ENCODE measurements at places on chromosomes 12 and 14.

GRCh38 chr14:92515546-92516343 lies 2.2 kb downstream of the RIN3 start:
- DNase-seq: no peak

- DNase-seq: peak; percentile 6
Measured at GRCh38 chr12:67355428-67356379, 86.5 kb downstream of the CAND1 start.

- DNase-seq: no peak
Measured at GRCh38 chr12:40145896-40146295, 40.0 kb upstream of the SLC2A13 start.

GRCh38 chr12:43009846-43010240 lies 420.3 kb upstream of the PRICKLE1 start:
- DNase-seq: no peak

GRCh38 chr12:56159482-56160192 lies 1.5 kb downstream of the MYL6 start:
- no peak for DNase-seq

DNA sequence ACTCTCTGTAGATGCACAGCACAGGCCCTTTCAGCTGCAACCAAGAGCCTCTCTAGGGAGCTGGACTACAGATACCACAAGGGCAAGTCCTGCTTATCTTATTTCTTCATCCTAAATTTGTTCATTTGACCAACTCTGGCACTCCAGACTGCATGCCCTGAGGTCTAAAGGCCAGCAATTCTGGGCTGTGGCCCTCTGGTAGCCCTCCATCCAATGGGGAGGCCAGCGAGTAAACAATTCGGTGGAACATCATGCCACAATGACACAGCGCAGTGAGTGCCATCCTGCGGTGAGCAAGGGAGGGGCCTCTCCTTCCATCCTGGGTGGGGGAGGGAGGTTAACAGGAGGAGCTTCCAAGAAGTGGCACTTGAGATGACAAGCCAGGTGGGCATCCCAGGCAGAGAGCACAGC lies 652 bp upstream of the SELPLG start:
- DNase-seq: no peak

DNA sequence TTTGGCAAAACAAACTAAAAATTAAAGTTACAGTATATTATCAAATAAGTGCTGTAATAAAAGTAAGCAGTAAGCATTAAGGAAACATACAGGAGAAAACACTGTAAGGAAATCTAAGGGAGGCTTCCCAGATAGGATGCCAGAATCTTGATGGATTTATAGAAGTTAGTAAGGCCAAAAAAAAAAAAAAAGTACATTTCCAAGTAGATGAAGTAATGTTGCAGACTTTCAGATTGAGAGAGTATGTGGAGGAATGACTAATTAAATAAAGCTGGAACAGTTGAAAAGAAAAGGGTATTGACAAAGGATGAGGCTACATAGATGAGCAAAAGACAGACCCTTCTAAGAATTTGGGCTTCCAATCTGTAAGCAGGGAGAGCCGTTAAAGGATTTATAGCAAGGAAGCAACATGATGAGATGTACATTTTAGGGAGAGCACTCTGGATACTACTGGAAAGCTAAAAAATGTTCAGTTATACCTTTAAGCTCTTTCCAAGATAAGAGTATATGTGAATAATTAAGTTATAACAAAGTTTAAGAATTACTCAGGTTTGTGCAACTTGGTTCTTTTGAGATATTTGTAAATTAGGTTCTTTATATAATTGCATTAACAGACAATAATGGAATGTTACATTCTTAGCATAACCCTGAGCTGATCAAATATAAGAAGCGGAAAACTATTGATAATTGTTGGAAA lies 87.5 kb upstream of the MON2 start:
- DNase-seq: no peak

- no peak for DNase-seq
Measured at GRCh38 chr14:90398841-90399540, 2.2 kb downstream of the CALM1 start.

DNA sequence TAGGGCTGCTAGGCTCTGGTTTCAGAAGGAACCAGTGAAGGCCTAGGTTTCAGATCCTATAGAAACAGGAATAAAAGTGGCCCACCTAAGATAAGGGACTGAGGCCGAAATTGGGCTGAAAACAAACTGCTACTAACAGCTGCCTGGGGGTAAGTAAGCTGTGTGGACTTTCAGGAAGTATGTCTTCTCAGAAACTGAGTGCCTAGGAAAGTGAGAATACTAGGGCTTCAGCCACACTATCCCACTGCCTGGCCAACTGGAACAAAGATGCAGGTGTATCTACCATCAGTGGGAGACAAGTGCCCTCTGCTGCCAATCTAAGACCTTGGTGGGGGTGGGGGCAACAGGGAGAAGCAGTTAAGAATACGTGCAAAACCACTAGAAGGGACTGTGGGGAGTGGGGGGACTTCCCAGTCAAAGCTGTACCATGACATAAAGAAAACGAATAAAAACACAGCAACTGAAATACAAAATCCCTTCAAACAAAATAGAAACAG lies 82.5 kb downstream of the MED13L start:
- no peak for DNase-seq

- DNase-seq: no peak
Measured at GRCh38 chr12:112985642-112986290, 7.4 kb downstream of the OAS2 start.

- no peak for DNase-seq
Measured at GRCh38 chr14:60646226-60646818, 3.0 kb downstream of the SIX1 start.

DNA sequence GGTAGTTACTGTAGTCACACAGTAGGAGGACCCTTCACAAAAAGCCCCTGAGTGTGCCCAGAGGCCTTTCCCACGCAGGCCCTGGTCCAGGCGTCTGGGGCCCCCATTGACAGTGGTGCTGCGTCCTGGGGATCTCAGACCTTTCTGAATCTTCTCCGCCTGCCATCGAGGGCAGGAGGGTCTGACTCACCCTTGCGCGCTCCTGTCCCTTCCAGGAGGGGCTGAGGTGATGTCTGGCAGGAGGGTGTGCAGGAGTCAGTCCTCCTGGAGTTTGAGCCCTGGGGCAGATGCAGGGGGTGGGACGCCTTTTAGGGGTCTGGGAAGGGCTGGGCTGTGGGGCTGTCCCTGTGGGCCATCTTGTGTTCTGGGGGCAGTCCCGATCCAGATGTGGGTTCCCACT lies 386.8 kb downstream of the TMEM121 start:
- DNase-seq: no peak

DNA sequence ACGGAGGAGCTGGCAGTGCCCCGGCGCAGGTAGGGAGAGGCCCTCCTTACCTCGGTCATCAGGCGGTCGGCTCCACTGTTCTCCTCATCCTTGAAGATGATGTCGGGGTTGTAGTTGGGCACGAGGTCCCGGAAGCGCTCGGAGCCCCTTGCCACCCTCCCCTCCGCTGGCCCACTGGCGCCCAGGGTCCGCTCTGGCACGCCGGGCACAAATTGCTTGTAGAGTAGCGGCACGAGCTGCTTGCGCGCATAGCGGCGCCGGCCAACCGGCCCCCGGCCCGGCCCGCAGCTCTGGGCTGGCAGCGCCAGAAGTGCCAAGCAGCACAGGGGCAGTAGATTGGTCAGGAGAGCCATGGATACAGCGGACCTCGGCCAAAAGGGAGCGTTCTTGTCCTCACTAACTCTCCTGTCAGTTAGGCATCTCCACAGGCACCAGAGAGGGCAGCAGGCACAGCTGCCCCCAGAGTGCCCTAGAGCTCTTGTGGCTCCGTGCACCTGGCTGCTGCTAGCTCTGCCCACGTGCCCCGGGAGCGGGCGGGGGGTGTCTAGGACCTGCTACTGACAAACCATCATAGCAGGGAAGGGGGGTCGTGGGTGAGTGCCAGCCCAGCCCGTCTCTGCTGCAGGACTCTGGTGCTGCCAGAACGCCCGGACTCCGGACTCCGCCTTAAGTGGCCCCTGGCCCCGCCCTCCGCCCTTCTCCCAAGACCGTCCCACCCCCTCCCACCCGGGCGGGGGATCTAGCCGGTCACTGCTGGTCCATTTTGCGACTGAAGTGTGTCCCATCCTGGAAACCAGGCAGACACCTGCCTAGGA lies at the start of gene DHH:
DHH (minus strand) TSS at position 642 of the 815 bp plus-strand sequence; CDS start at position 353, 289 bp downstream.
- DNase-seq: peak; percentile 66

DNA sequence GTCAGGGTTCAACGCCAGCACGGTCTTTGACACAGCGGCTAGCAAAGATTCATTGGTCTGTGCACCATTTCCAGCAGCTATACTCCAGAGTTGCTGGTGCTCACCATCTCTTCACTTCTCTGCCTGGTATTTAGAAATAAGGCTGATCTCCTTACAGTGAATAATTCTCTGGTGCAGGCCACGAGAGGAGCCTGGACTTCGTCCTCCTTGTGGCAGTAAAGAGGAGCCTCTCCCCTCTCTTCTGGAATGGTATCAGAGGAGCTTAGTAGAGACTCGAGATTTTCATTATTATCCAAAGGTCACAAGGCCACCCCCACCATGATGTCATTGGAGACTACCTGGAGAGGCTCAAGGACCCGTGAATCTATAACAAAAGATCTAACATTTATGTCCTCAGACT lies 30.8 kb upstream of the BCL2L14 start:
- DNase-seq: no peak

DNA sequence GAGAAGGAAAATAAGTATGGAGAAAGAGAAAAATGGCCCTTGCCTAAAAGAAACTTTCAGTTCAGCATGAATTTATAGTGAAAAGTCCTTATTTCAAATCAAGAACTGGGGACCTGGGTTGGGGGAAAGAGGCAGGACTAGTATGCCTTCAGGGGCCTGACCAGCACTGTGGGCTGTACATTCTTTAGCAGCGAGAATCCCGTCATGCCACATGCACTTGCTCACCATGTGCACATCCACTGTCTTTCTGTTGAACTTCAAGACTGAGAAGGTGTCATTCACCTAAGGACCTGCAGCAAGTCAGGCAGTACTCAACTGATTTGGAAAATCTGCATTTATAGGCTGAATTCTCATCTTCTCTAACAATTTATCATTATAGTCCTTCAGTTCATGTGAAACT lies 50.2 kb downstream of the RAB35 start:
- no peak for DNase-seq

GRCh38 chr14:65251213-65251612 lies 148.9 kb upstream of the MAX start:
- no peak for DNase-seq

GRCh38 chr12:112153893-112154219 lies 28.5 kb downstream of the TRAFD1 start:
- no peak for DNase-seq

- DNase-seq: no peak
Measured at GRCh38 chr12:92604786-92605185, 98.0 kb upstream of the PLEKHG7 start.

GRCh38 chr12:92068459-92068858 lies 77.2 kb downstream of the BTG1 start:
- no peak for DNase-seq

GRCh38 chr12:79199166-79199565 lies 334.6 kb downstream of the SYT1 start:
- no peak for DNase-seq

- DNase-seq: no peak
Measured at GRCh38 chr12:125148316-125148715, 83.1 kb downstream of the AACS start.

- no peak for DNase-seq
Measured at GRCh38 chr12:125289970-125290369, 224.7 kb downstream of the AACS start.
